ENCODE measurements at places on chromosomes 2 and 18. TPM values are rescaled to one million over a fixed set of nuclear protein-coding genes. Genes with fewer than 3 reads are reported as not detected.

The CXCR1 gene
- total RNA-seq = 2.7 TPM

The HOXD9 gene
- not detected for total RNA-seq

The CHN1 gene
- total RNA-seq = 0.68 TPM

The GALNT14 gene
- not detected for total RNA-seq

The GNLY gene
- 569 TPM for total RNA-seq

The AQP12A gene
- not detected for total RNA-seq

The HNRNPLL gene
- 104 TPM for total RNA-seq

The AFF3 gene
- total RNA-seq = 0.03 TPM

The ALK gene
- total RNA-seq = not detected

The INHBB gene
- not detected for total RNA-seq

The IL36A gene
- total RNA-seq = not detected

DNA sequence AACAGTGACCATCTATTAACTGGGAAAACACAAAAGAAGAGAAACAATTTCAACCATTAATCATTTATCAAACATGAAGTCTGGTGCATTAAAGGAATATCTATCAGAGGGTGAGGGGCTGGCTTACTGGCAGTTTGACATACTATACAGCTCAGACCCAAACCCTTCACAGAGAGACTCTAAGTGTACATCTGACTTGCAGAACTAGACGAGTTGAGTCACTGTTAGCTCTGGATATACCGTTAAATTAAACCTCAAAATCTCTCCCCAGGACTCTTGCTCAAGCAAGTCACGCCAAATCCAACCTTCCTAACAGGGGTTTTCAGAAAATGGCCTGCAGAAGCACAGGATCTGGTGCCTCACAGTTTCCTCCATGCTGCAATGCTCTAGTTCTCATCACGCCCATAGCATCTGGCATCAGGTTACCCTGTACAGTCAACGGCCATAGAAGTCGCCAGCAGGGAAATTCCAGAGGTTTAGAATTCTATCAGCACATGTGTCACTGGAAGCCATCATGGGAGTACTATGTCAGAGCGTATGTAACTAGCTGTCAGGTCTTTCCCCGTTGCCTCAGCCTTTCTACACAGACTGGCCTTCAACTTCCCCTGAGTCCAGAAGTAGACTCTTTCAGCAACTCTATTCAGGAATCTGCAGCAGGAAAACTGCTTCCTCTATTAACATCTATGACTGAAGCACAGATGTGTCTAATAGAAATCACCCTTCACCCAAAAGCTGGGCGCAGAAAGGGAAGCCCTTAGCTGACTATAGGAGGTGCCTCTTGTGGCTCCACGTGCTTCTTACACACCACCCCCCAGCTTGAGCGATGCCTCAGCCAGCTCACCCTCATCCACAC, 9.3 kb downstream of the TGOLN2 start:
- peak overlapping the region; percentile 52 for H3K27ac ChIP-seq
- no peaks in the 10 kb centered on the region for H3K27me3 ChIP-seq
- DNase-seq = no peak

- H3K27ac ChIP-seq = no peak overlapping the region
- no peak for DNase-seq
- no peaks in the 10 kb centered on the region for H3K36me3 ChIP-seq
- H3K4me3 ChIP-seq = no peak overlapping the region
Observed at GRCh38 chr18:68397241-68398035, 317.5 kb downstream of the TMX3 start.

DNA sequence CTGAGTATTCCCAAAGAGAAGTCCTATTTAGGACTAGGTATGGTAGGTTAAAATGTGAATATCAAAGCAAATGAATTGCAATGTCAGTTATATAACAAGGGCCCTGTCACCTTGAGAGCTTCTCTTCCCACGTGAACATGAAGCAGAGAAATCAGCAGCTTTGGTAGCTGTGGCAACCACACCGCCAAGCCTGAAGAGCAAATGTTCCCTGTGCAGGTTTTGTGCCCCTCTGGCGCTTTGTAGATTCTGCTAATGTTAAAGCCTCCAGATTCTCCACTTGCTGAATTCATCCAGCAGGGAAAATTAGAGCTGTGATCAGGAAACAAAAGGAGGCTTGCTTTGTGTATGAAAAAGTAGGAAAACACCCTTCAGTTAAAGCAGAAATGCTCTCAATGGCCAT, 322.6 kb downstream of the RBM43 start:
- H3K27me3 ChIP-seq = peaks cover 1% of the 10 kb centered on the region
- DNase-seq = no peak
- no peak overlapping the region for H3K4me3 ChIP-seq
- H3K27ac ChIP-seq = no peak overlapping the region

DNA sequence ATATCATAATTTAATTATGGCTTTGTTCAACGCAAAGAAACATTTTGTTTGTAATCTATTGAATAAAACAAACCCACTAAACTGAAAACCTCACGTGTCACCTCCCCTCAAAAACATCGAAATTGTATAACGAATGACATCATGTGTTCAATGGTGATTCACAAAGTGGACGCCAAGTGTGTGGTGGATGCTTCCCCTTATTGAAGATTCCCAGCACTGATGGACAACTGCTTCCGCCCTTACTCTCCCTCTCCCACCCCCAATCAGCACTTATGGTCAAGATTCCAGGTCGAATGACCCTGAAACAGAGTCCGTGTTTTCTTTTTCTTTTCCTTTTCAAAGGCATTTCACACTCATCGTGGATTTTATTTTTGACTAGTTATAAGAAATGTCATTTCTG, 383.0 kb upstream of the SMIM21 start:
- no peaks in the 10 kb centered on the region for H3K27me3 ChIP-seq
- no peaks in the 10 kb centered on the region for H3K36me3 ChIP-seq
- no peak overlapping the region for H3K27ac ChIP-seq
- no peaks in the 10 kb centered on the region for H3K4me1 ChIP-seq

- H3K27ac ChIP-seq = no peak overlapping the region
- no peaks in the 10 kb centered on the region for H3K36me3 ChIP-seq
- no peaks in the 10 kb centered on the region for H3K4me1 ChIP-seq
- no peaks in the 10 kb centered on the region for H3K27me3 ChIP-seq
- DNase-seq = no peak
- no peak overlapping the region for H3K4me3 ChIP-seq
Observed at GRCh38 chr2:192391041-192391440, 196.3 kb upstream of the TMEFF2 start.
